Upper lobe of left lung (tissue), 6 donors: ENCODE measurements at places on chromosomes 6 and 20.

- no peak for DNase-seq
- H3K27me3 ChIP-seq = no peaks in the 10 kb centered on the region
- no peak overlapping the region for H3K27ac ChIP-seq
These were observed 215.8 kb downstream of the EYA4 start for GRCh38 chr6:133456944-133457343.

DNA sequence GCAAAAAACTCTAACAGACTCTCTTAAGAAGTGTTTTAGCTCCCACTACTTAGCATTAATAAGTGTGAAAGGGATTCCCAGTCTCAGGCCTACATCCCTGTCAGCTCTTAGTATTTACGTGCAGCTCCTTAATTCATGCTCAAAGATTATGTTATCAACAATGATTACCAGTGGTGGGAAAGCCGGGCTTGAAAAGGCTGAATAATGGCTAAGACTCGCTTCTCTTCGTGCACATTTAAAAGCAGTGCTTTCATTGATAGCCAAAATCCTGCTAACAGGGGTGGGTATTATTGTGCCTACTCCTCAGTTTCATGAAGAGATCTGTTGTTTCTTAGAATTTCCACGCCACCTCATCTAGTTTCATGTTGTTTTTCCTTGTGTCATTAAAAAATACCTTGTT, 518.8 kb downstream of the GRIK2 start:
- H3K27ac ChIP-seq = no peak overlapping the region
- no peaks in the 10 kb centered on the region for H3K36me3 ChIP-seq
- no peaks in the 10 kb centered on the region for H3K4me1 ChIP-seq
- H3K4me3 ChIP-seq = no peak overlapping the region
- no peak for DNase-seq

- peak; percentile 28 for DNase-seq
- no peaks in the 10 kb centered on the region for H3K36me3 ChIP-seq
- no peaks in the 10 kb centered on the region for H3K27me3 ChIP-seq
- peaks cover 37% of the 10 kb centered on the region for H3K4me1 ChIP-seq
- H3K4me3 ChIP-seq = peak overlapping the region; percentile 73
- H3K27ac ChIP-seq = peak overlapping the region; percentile 99
These were observed 39.2 kb downstream of the GNAS start for GRCh38 chr20:58891718-58892140.

DNA sequence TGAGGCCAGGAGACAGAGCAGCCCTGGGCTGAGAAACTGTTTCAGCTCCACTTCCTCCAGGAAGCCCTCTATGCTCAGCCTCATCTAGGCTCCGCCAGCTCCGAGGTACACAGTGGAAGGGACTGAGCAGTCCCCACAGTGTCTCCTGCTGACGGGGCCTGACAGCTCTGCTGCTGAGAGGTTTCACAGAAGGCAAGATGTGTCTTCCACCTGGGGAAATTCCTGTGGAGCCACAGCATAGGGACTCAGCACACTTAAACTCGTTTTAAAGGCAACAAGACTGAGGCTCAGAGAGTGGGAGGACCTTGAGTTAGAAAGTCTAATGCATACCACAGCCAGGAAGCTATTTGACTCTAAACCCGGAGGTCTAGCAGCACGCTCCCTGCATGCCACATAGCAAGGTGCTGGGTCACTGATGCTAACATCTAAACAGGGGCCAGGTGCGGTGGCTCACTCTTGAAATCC, 6.8 kb downstream of the ADA start:
- H3K4me3 ChIP-seq = no peak overlapping the region
- H3K4me1 ChIP-seq = peaks cover 44% of the 10 kb centered on the region
- H3K27ac ChIP-seq = peak overlapping the region; percentile 62
- H3K27me3 ChIP-seq = no peaks in the 10 kb centered on the region

GRCh38 chr6:16389642-16390041, 151.3 kb downstream of the GMPR start:
- H3K27ac ChIP-seq = no peak overlapping the region
- H3K4me3 ChIP-seq = no peak overlapping the region
- H3K36me3 ChIP-seq = no peaks in the 10 kb centered on the region

DNA sequence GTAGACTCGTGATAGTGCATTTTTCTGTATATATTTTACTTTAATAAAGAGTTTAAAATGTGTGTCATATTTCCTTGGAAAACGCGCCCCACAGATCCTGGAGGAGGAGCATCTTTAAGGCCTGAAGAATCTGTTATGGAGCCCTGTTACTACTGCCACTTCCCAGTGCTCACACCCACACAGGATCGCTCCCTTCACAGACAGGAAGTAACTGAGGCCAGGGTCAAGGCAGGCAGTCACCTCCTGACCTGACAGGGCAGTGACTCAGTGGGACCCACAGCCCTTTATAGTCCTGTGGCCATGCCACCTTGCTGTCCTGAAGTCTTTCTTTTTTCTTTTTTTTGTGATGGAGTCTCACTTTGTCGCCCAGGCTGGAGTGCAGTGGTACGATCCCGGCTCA, 9.0 kb downstream of the RRBP1 start:
- no peak overlapping the region for H3K27ac ChIP-seq
- no peak for DNase-seq
- peaks cover 31% of the 10 kb centered on the region for H3K4me1 ChIP-seq
- no peaks in the 10 kb centered on the region for H3K27me3 ChIP-seq
- H3K36me3 ChIP-seq = no peaks in the 10 kb centered on the region
- H3K4me3 ChIP-seq = no peak overlapping the region

GRCh38 chr6:13407709-13408695, 79.4 kb downstream of the GFOD1 start:
- no peaks in the 10 kb centered on the region for H3K36me3 ChIP-seq
- peak; percentile 78 for DNase-seq
- peak overlapping the region; percentile 66 for H3K27ac ChIP-seq

DNA sequence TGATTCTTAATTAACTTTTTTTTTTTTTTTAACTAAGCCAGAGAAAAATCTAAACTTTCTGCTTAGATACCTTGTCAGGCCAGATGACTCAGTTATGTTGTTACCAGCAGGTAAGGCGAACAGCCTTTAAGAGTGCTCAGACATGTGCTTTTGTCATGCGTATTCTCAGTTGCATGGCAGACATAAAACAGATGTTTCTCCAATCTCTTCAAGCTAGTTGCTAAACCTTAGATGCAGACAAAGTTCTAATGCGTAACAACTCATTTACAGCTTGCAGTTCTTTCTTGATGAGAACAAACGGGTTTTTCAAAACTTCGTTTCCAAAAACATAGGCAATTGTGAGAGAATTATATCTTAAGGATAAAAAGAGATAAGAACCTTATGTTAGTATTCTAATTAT, 49.6 kb upstream of the GFRAL start:
- no peak for DNase-seq
- H3K4me1 ChIP-seq = no peaks in the 10 kb centered on the region
- no peak overlapping the region for H3K4me3 ChIP-seq
- H3K27me3 ChIP-seq = no peaks in the 10 kb centered on the region
- no peaks in the 10 kb centered on the region for H3K36me3 ChIP-seq

DNA sequence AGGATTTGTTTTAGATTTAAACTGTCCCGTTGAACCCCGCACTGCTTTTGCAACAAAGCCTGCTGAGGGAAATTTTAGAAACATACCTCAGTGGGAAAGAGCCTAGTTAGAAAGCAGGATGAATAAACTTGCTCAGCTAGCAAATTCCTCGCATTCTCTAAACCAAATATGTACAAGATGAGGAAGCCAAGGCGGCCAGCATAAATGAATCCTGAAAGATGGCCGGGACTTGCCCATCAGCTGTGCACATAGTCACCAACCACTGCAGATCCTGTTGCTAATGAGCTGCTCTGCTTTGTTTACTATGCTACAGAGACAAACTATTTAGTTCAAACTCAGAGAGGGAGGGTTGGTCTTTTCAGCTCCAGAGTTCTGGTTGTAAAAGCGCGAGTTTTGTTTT, 49.0 kb downstream of the TMEM170B start:
- H3K4me3 ChIP-seq = no peak overlapping the region
- peaks cover 10% of the 10 kb centered on the region for H3K4me1 ChIP-seq
- no peak overlapping the region for H3K27ac ChIP-seq
- no peaks in the 10 kb centered on the region for H3K27me3 ChIP-seq
- no peak for DNase-seq

DNA sequence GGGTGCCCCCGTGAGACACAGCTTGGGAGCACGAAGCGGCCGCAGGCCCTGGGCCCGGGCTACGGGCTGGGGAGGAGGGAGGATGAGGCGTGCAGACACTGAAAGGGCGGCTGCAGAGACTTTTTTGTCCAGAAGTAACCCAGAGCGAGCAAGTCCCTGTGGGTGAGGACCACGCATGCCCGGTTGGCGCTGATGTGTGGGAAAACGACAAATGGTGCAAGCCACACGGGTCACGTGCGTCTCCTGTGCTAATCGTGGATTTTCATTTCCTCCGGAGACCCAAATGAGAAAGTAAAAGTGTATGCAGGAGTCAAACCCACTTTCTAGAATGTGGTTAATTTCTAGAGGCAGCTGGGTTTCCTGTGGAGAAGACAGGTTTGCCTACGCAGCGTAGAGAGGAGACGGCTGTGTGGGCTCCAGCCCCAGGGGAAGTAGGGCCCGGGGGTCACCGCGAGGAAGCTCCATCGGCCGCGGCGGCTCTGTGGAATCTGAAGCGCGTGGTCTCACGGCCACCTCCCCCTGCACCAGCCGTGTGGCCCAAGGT, 19.0 kb downstream of the DLL1 start:
- H3K4me3 ChIP-seq = peak overlapping the region; percentile 36
- H3K27me3 ChIP-seq = no peaks in the 10 kb centered on the region
- no peak for DNase-seq
- H3K36me3 ChIP-seq = no peaks in the 10 kb centered on the region
- no peak overlapping the region for H3K27ac ChIP-seq
- peaks cover under 1% of the 10 kb centered on the region for H3K4me1 ChIP-seq

- no peaks in the 10 kb centered on the region for H3K27me3 ChIP-seq
- no peaks in the 10 kb centered on the region for H3K4me1 ChIP-seq
- no peaks in the 10 kb centered on the region for H3K36me3 ChIP-seq
- H3K4me3 ChIP-seq = no peak overlapping the region
These were observed 527.5 kb downstream of the PRKN start for GRCh38 chr6:162200041-162200440.

GRCh38 chr6:34229877-34230276, 6.8 kb upstream of the HMGA1 start:
- H3K4me1 ChIP-seq = peaks cover 4% of the 10 kb centered on the region
- no peak for DNase-seq
- no peak overlapping the region for H3K4me3 ChIP-seq
- H3K27ac ChIP-seq = no peak overlapping the region

GRCh38 chr6:134574491-134574890, 256.6 kb upstream of the SGK1 start:
- DNase-seq = no peak
- no peaks in the 10 kb centered on the region for H3K27me3 ChIP-seq
- no peaks in the 10 kb centered on the region for H3K4me1 ChIP-seq

GRCh38 chr20:10731190-10731965, 57.6 kb upstream of the JAG1 start:
- no peak overlapping the region for H3K4me3 ChIP-seq
- peaks cover 6% of the 10 kb centered on the region for H3K4me1 ChIP-seq
- H3K27me3 ChIP-seq = no peaks in the 10 kb centered on the region
- no peaks in the 10 kb centered on the region for H3K36me3 ChIP-seq
- peak overlapping the region; percentile 35 for H3K27ac ChIP-seq
- DNase-seq = no peak

- H3K27me3 ChIP-seq = no peaks in the 10 kb centered on the region
- no peaks in the 10 kb centered on the region for H3K36me3 ChIP-seq
- DNase-seq = no peak
These were observed 126.4 kb upstream of the DUSP22 start for GRCh38 chr6:165906-166305.

GRCh38 chr6:122715725-122716124, 63.8 kb upstream of the FABP7 start:
- no peaks in the 10 kb centered on the region for H3K27me3 ChIP-seq
- H3K36me3 ChIP-seq = no peaks in the 10 kb centered on the region
- H3K4me3 ChIP-seq = no peak overlapping the region
- H3K4me1 ChIP-seq = no peaks in the 10 kb centered on the region
- no peak for DNase-seq

- no peak overlapping the region for H3K4me3 ChIP-seq
- DNase-seq = no peak
- H3K4me1 ChIP-seq = no peaks in the 10 kb centered on the region
- no peaks in the 10 kb centered on the region for H3K27me3 ChIP-seq
- no peak overlapping the region for H3K27ac ChIP-seq
These were observed 69.5 kb downstream of the MRAP2 start for GRCh38 chr6:84103029-84103428.

DNA sequence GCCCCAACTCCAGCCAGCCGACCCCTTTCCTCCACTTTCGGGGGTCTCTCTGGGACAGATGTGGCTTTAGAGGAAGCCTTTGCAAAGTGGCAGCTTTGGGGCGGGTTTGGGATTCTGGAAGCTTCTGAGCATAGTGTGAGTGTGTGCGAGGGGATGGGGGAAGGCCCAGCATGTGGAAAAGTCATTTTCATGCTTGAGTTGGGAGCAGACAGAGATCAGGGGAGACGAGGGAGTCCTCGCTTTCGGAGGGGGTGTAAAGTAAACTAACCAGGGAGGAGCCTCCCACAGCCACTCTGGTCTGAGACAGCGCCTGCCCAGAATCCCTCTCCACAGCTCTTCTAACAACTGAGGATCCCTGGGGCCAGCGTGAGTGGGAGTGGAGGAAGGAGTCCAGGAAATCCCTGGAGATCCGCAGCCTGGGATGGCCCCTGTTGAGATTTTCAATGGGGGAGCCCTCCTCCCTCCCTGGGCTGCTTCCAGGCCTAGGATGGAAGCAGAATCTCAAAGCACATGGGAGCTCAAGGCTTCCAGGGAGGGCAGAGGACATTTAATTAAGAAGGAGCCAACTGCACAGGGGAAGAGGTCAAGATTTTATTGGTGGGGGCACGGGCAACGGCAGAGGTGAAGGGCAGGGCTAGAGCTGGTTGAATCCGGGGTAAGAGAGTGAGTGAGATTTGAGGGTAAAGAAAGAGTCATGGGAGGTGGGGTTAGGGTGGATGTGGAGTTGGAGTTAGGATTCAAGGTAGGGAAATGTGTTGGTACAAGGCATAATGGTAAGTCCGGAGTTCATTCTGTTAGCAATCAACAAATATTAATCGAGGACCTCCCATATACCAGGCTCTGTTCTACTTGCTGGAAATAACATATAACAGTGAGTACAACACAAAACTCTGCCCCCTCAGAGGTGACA, 102.3 kb upstream of the FOXP4 start:
- DNase-seq = no peak
- H3K27me3 ChIP-seq = peaks cover 3% of the 10 kb centered on the region
- H3K4me1 ChIP-seq = peaks cover 4% of the 10 kb centered on the region
- H3K27ac ChIP-seq = no peak overlapping the region
- H3K4me3 ChIP-seq = no peak overlapping the region

DNA sequence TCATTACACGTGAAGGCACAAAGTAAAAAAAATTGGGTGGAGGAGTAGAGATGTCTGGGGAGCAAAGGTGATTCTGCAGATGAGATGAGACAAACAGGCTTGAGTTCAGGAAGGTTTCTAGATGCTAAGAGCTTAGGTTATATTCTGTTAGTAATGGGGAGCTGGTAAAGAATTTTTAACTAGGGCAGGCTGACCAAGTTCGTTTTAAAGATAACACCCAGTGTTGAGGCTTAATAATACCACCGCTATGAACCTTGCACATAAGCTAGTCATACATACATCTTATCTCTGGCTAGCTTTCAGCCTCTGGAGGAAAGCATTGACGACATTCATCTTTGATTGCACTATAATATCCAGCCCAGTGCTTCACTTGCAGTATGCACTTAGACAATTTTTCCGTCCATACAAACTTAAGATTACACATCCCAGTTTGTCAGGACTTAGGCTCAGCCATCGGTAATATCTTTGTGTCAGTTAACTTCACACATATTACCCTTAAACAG, 12.1 kb downstream of the NHSL1 start:
- H3K4me3 ChIP-seq = no peak overlapping the region
- H3K27me3 ChIP-seq = no peaks in the 10 kb centered on the region
- DNase-seq = no peak
- no peaks in the 10 kb centered on the region for H3K4me1 ChIP-seq
- H3K36me3 ChIP-seq = no peaks in the 10 kb centered on the region
